ENCODE measurements at places on chromosomes 2 and 18. TPM values are rescaled to one million over a fixed set of nuclear protein-coding genes. Genes with fewer than 3 reads are reported as not detected.

GRCh38 chr2:54030396-54030741 is 59.6 kb upstream of the PSME4 start:
- no peak for DNase-seq

Gene AQP12A
- not detected for total RNA-seq

- no peak for DNase-seq
These were observed 140.9 kb downstream of the DYM start for GRCh38 chr18:49319590-49319989.

GRCh38 chr2:240624950-240625621 is at the start of gene GPR35:
Gene GPR35 (plus strand): TSS chr2:240625480. CDS start chr2:240629953, 4,473 bp downstream.
- peak; percentile 64 for DNase-seq

Gene ALLC
- total RNA-seq = not detected

- no peak for DNase-seq
These were observed 1.1 kb downstream of the PUM2 start for GRCh38 chr2:20349513-20349921.

Gene SEPTIN10
- total RNA-seq = 49.3 TPM

GRCh38 chr2:225993430-225993829 is 593.9 kb downstream of the NYAP2 start:
- DNase-seq = no peak

Gene TMEM247
- not detected for total RNA-seq

DNA sequence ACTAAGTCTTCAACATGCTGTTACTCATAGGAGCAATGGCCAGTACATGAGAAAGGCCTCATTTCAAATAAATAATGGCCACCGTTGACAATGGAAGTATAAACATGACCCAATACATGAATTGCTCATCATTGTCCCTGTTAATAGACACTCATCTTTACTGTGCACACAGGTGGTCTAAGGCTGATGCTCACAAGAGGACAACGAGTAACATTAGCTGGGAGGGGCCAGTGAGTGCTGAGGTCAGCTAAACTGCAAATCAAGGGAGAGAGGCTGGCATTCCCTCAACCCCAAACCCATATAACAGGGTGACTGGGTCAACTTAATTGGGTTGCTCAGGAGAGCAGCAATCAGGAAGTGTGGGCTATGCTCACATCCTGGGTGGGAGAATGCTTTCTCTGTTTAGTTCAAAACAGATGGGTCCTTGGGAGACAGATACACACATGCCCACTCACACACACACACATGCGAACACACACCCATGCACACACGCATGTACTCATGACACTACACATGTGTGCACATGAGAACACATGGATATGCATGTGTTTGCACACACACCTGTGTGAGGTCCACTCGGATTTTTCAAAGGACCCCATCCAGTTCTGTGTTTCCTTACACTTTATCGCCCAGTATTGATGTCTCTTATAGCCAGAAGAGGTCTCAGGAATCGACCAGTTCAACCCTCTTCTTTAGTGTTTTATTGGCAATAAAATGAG is 172.0 kb downstream of the INHBB start:
- no peak for DNase-seq

Gene CSRNP3
- total RNA-seq = 4.1 TPM

DNA sequence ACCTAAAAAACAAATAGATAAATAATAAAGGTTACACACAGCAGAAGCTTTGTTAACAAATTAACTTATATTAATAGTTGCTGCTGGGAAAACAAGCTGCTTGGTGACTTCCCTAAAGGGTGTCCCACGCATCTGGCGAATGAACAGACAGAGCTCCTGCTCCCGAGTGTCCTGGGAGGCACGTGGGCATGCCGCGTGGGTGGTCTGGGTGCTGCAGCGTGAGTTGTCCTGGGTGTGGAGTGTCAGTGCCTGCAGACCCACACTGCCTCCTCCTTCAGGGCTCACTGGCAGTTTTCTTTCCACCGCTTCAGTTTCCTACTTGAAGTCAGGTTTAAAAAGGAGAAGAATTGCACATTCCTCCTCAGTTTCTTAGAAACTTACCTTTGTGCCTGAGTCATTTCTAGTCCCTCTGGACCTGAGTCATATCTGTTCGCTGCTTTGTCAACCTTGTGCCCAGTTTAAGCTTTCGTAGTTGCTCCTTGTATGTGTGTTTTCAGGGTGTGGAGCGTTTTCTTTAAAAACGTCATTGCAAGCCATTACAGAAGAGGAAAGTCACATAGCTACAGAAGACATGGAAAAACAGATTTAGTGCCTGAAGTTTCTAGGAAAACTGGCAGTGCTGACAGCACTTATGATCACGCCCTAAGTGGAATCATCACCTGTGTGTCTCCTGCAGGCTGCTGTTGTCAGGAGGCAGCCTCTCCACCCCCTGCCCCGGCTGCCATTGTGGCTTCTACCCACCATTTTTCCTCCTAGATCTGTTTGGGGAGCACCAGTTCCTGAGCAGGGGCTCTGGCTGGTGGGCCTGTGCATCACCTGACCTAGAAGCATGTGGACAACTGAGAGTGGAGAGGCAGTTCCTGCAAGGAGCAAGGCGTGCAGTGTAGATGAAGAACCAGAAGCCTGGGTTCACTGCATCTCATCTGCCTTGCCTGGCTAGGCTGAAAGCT is 24.5 kb downstream of the IMPA2 start:
- no peak for DNase-seq

GRCh38 chr2:241109210-241110088 is 7.4 kb upstream of the MTERF4 start:
- DNase-seq = no peak

Gene FBXO48
- total RNA-seq = 1.1 TPM

DNA sequence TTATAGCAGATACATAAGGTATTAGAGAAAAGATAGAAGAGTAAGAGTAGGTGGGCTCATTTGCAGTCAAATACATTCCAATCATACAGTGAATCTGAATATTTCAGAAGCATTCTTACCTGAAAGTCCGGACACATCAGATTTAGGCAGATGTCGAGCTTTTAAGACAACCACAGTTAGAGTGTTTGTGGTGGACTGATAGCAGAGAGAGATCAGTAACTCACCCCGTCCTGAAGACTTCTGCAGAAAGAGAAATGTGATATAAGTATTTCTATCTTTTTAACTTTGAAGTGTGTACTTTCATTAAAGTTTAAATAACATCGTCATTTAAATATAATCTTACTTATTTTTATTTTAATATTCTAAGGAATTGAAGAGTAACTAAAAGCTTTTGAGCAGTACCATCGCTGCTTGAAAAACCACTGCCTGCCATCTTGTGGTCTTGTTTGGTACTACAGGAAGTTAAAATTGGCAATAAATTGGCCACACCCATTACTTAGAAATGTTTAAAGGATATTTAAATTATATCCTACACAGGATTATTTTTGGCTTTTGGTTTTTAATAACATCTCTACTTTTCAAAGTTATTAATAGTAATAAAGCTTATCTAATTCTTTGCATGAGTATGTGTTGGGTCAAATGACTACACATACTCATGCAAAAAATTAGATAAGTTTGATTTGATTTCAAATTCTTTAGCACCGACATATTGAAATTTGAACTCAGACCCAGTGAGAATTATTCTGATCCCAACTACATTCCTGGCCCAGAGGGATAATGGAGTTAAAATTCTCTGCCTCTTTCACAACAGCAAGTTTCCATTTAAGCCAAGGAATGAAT is 5.5 kb downstream of the SYT4 start:
- DNase-seq = no peak

Gene BMP10
- total RNA-seq = not detected

Gene CAPN13
- not detected for total RNA-seq

- no peak for DNase-seq
These were observed 86.3 kb upstream of the PELI1 start for GRCh38 chr2:64230540-64230939.

Gene GCA
- 7.6 TPM for total RNA-seq

GRCh38 chr2:215668378-215668775 is 232.5 kb upstream of the FN1 start:
- DNase-seq = peak; percentile 50

DNA sequence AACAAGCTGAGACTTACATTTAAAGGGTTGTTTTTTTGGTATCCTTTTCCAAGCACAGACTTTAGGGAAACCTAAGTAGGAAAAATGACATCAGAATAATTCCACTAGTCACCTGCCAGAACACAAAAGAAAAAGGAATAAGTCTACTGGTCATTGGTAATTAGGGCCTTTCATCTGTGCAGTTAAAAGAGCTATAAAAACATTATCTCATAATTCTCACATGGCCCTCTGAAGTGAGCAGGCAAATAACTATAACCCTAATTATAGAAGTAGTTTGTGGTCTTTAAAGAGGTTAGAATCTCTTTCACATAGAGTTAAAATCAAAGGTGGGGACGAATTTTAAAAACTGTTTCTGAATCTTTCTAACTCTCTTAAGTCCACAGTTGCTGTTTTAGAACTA is 111.1 kb upstream of the B3GNT2 start:
- DNase-seq = no peak

- no peak for DNase-seq
These were observed 418.8 kb upstream of the SPHKAP start for GRCh38 chr2:228600265-228600664.

GRCh38 chr2:84805250-84805958 is 75.5 kb downstream of the TRABD2A start:
- no peak for DNase-seq

Gene UGT1A10
- total RNA-seq = not detected

GRCh38 chr2:134241911-134242310 is 12.0 kb upstream of the MGAT5 start:
- DNase-seq = no peak

DNA sequence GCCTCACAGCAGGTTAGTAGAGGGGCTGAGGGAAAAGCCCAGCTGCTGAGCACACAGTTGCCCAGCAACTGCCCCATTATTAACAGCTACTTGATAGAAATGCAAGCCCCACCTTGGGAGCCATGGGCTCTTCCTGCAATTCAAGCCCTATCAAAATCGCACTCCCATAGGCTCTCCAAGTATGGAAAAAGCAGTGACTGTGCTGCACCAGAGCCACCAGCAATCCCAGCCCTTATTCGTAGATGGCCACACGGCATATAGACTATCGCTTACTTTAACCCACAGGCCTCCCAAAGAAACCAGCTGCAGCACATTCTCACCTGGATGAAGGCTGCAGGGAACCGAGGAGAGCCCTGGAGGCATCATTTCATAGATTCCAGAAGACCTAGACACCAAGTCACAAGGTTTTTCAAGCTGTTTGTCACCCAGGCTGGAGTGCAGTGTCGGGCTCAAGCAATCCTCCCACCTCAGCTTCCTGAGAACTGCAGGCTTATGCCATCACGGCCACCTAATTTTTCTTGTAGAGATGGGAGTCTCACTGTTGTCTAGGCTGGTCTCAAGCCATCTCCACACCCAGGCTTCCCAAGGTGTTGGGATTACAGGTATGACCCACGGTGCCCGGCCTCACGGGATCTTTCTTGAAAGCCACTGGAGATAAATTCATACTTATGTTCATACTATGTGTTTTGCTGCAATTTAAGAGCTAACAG is 11.3 kb downstream of the NCL start:
- no peak for DNase-seq

DNA sequence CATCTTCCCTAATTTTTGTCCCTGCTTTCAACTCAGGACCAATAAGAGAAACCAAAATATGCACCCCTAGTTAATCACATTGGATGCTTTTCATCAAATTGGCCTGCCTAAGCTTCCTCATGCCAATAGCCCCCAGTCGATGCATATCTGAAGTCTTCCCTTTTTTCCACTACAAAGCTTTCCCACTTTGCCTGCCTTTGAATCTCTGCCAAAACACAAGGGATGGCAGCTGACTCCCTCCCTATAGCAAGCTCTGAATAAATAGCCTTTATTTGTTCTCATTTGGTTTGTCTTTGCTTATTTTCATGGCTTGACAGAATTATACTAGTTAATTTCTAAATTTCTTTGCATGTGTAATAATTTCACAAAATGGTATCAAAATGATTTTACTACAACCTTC is 621.2 kb downstream of the MBD2 start:
- DNase-seq = no peak

Gene IKZF2
- 4.3 TPM for total RNA-seq

GRCh38 chr18:61589053-61589723 is 256.0 kb downstream of the CDH20 start:
- DNase-seq = no peak

DNA sequence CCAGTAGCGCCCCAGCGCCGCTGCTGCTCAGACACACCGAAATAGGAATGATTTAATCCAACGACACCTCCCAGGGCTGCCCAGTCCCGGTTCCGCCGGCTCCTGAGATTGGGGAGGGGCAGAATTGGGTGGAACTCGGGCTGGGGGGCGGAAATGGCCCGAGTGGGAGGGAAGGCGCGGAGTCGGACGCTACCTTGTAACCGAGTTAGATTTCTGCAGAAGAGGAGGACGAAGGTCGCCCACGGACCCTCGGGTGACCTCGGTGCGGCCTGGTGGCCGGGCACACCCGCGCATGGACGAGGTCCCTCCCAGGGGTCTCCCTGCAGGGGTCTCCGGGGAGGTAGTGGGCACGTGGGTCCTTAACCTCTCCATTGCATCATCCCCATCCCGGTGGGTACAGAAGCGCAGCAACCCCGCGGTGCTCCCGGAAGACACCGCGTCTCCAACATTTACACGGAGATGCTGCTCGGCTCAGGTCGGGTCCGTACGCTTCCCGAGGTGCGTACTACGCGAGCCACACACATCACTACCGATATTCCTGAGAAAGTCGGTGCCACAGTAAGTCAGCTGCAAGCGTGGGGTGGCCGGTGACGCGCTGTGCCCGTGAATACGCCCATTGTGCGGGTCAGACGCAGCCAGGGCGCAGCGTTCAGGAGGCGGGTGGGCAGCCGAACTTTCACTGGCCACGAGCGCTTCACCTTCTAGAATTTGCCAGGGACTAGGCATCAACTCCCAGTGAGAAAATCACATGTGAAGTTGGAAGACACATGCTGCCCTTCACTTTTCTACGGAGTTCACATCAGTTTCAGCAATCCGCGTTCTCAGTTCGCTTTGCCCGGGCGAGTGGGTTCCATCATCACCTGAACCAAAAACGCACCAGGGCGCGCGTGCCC is 3.0 kb downstream of the ZNF516 start:
- peak; percentile 62 for DNase-seq

Gene KCNIP3
- 8.4 TPM for total RNA-seq

GRCh38 chr18:26432651-26433424 is 115.5 kb downstream of the KCTD1 start:
- no peak for DNase-seq

DNA sequence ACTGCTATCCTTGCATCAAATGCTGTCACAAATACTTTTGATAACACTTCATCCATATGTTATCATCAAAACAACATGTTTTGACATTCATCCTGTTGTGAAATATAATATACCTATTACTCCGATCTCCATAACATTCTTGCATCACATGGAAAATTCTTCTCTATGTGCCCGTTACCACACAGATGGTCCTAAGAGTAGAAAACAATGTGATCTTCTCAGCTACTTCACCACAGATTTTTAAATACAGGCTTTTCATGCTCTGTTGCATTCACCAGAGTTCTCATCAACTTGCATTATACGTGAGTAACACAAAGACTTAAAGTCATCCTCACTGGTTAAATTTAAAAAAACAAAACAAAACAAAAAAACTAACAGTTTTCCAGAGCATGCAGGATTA is 1603.3 kb upstream of the ZEB2 start:
- DNase-seq = no peak

GRCh38 chr2:143426296-143426695 is 297.1 kb downstream of the ARHGAP15 start:
- no peak for DNase-seq

- no peak for DNase-seq
These were observed 91.0 kb downstream of the ADCYAP1 start for GRCh38 chr18:995629-996028.

Data from Right ventricle myocardium superior (tissue), 1 donor.